ENCODE measurements at places on chromosomes 7 and 10.

- no peak for DNase-seq
These were observed 106.3 kb downstream of the RNF32 start for GRCh38 chr7:156746891-156747290.

GRCh38 chr7:44104860-44105771 lies 971 bp downstream of the AEBP1 start:
- no peak for DNase-seq

DNA sequence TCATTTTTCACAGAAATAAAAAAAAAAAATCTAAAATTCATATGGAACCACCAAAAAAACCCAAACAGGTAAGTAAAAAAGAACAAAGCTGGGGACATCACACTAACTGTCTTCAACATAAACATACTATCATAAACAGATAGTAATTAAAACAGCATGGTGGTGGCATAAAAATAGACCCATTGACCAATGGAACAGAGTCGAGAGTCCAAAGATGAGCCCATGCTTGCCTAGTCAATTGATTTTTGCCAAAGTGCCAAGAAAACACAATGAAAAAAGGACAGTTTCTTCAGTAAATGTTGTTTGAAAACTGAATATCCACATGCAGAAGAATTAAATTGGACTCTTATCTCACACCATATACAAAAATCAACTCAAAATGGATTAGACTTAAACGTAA lies 513.2 kb upstream of the PHF14 start:
- no peak for DNase-seq

GRCh38 chr10:86316274-86316835 lies 50.2 kb downstream of the GRID1 start:
- DNase-seq, result no peak

DNA sequence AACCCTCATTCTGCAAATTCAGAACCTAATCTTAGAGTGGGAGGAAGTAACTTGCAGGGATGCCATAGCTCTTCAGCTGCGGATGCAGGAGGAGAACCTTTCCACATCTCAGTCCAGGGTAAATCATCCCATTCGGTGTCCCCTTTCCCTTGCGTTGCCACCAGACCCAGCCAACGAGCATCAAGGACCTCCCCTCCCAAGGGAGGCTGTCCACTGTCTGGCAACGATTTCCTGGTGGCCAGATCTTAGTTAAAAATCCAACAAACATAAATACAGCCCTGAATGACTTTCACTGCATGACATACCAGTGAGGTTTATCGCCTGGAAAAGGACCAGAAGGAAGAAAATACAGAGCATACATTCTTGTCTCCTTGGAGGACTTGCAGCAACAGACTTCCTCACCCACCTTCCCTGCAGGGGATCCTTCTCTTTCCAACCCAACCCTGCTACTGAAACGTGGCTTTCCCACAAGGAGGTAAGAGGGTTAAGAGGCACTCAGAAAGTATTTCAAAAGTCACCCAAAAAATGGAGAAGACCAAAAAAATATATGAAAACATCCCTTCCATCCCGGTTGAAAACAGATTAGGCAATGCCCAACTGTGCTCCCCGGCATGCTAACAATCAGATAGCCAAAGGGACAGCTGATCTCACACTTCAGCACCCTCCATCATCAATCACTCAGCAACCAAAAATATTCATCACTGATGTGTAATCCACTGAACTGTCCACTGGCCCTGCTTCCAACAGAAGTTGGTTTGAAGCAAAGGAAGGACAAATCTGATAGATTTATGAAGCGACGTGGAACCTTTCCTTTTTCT lies 206.6 kb downstream of the TNS3 start:
- DNase-seq, result no peak

GRCh38 chr10:132675031-132675740 lies 110.8 kb downstream of the NKX6-2 start:
- no peak for DNase-seq

GRCh38 chr10:128483216-128483615 lies 357.0 kb upstream of the MKI67 start:
- DNase-seq, result no peak

- DNase-seq, result peak; percentile 49
These were observed 98.5 kb downstream of the ARHGAP22 start for GRCh38 chr10:48506147-48506917.

GRCh38 chr7:159022238-159022993 lies 122.3 kb downstream of the VIPR2 start:
- no peak for DNase-seq

GRCh38 chr7:93030605-93031225 lies 87.1 kb downstream of the SAMD9 start:
- DNase-seq, result no peak

GRCh38 chr7:867001-867405 lies 9.4 kb upstream of the GET4 start:
- DNase-seq, result no peak

DNA sequence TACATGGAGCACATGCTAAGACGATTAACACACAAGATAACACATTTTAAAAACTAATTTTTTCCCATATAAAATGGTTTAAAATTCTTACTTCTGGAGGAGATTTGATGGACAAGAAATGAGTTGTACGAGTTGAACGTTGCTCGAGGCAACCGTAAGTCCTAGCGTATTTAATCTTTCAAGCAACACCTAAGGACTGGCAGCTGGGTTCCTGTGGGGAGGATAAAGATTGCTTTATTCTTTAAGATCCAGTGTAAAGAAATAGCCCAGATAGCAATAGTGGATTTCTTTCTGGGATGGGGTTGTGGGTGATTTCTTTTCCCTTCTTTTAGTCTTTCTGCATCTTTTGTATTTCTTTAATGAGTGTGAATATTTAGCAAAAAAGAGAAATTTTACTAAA lies 9.8 kb downstream of the TBXAS1 start:
- no peak for DNase-seq

- no peak for DNase-seq
These were observed 7.8 kb downstream of the CHST3 start for GRCh38 chr10:71971769-71972555.

- DNase-seq, result no peak
These were observed 184.2 kb upstream of the TMEM196 start for GRCh38 chr7:19957664-19958063.

GRCh38 chr10:70575874-70576802 lies 26.4 kb downstream of the PRF1 start:
- DNase-seq, result peak; percentile 72

DNA sequence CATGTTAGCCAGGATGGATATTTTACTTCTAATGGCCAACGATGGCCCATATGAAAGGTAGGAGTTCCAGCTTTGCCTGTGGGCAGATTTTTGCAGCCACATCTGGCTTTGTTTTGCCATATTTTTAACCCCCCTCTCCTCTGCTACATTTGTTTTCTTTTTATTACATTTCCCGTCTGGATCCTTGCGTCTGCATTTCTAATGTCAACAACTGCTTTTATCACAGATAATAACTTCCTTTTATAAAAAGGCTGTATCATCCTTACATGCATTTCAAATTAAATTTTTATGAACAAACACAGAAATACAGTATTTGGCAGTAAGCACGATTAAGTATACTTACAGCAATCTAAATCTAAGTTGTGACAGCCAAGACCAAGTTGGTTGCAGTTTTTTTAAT lies 156.0 kb downstream of the BAMBI start:
- no peak for DNase-seq

- no peak for DNase-seq
These were observed 30.9 kb downstream of the NACAD start for GRCh38 chr7:45057878-45058277.

DNA sequence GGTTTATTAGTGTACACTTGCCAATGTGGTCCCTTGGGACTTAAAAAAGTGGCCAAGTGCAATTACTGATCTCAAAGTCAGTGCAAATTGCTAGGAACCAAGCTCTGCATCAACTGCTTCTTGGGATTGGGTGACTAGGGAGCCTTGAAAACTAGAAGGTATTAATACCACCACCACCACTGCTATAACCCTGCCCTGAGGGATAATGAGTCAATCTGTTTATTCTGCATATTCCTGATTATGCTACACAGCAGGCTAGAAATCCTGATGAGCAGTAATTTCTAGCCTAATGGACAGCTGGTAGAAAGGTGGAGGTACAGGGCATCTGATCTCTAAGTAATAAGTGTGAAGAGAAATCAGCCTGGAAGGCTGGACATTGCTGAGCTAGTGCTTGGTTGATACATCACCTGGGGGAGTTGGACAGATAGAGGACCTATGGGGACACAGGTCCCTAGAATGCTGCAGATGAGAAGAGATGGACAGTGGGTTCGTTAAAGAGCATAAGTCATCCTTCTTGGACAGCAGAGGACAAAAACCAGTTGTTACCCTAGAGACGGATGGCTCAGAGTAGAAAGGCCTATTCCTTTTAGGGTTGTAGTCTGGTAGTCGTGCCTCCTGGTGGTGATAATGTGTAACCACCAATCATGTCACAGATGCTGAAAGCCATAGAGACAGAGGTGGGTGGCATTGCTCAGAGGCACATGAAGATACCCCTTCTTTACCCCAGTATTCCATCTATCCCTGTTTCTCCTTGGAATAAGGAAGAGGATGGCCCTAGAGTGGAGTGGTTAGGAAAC lies 554.8 kb downstream of the SORCS1 start:
- DNase-seq, result no peak

DNA sequence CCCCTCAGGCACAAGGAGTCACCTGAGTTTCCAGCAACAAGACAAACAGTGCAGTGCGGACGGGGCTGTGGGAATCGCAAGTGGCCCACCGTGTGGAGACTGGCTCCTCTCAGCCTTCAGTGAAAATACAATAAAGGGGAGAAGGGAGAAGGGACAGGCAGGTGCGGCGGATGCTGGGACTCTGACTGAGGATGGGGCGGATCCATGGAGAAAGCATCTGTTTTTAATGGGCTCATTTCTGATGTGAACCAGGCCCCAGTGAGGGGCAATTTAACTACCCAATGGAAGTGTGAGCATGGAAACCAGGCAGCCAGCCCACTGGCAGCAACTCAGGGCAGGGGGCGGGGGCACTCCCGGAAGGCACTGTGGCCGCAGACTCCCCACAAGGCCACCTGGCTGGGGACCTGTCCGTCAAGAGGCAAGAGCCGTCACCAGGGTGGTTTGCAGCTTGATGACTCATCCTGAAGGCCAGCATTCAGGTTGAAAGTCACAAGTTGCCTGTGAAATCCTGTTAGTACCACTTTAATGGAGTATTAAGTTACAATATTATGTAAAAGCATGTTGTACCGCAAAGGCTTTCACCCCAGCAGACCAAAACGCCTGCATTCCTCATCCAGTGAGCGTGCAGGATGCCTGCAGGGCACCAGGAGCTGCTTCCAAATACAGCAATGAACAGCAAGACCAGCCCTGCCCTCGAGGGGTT lies 476.4 kb downstream of the PTPRN2 start:
- DNase-seq, result no peak

GRCh38 chr7:128137181-128137580 lies 103.9 kb upstream of the LEP start:
- DNase-seq, result no peak

DNA sequence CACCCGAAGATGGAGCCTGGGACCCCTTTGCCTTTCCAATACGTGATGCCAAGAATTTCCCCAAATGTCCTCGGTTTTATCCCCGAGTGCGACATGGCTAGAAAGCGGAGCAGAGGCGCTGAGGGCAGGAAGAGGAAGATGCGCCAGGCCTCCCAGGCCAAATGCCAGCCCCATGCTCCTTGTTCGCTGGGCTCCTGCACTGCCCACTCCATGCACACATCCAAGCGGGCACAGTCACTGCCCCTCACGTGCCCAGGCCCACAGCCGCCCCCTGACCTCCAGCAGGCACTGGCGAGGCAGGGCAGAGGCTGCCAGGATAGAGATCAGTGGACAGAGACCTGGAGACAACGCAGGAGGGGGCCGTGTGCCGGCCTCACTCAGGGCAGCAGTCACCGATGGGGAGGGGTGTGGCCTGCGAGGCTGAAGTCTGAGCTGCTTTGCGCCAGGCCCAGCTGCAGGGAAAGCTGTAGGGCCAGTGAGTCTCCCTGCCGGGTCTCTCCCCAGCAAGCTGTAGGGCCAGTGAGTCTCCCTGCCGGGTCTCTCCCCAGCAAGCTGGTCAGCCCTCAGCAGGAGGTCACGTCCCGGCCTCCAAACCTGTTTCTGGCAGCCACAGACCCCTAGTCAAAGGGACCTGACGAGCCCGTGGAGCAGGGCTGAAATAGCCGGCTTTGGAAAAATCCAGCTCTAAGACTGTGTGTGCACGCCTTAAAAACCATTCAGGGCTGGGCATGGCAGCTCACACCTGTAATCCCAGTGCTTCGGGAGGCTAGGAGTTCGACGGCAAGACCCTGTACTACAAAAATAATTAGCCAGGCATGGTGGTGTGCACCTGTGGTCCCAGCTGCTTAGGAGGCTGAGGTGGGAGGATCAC lies 100.6 kb upstream of the DIP2C start:
- DNase-seq, result no peak

DNA sequence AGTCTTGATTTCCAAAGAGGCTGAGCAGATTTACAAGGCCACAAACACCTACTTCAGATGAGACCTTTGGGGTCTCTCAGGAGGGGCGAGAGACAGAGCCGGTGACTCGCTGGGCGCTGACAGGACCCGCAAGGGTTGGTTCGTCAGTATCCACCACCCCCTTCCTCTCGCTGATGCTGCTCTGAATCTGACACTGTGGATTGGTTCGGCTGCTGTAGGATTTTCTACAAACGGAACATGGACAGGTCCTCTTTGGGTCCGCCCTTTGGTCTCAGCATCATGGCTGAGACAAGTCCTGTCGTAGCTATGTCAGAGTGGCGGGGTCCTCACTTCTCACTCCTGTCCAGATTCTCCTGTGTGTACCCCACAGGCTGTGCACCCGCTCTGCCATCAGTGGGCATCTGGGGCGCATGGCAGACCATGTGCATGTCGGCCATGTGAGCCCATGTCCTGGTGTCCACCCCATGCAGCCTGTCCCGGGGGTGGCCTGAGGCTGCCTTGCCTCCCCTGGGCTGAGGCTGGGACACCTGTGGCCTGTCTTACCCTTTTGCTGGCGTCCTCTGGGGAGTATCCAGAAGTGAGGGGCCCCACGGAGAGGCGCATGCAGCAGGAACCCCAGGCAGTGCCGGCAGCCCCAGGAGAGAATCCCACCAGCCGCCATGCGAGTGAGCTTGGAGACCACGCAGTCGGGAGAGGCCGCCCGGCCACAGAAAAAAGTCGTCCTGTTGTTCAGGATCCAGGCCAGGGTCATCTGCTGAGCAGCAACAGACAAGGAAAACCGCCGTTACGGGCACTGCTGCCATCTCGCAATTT lies 21.6 kb upstream of the FAM20C start:
- DNase-seq, result no peak

GRCh38 chr7:129550693-129551360 lies 48.5 kb downstream of the SMKR1 start:
- DNase-seq, result no peak

DNA sequence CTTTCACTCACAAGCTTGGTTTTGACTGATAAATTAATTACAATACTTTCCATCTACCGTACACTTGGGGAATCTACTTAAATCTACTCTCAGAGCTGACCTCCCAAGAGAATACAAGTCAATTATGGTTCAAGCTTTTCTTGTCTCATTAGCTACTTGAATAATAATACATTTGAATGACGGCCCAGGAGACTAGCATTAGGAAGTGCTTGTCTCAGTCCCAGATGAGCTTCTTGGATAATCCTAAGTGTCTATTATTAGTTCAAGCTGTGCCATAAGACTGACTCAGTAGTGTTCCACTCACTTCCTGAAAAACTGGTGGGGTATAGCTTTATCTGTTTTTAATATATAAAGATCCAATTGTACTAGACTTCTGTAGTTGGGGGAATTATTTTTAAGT lies 100.2 kb downstream of the GNAT3 start:
- DNase-seq, result no peak

Measured in activated CD4-positive, alpha-beta T cell treated with anti-CD3 and anti-CD28 coated beads, Interleukin-2, Interleukin-4, amounts not matched to agents 100 ng/mL and 50 ng/mL, durations not matched to agents 16 hours and 8 hours (primary cell).